ENCODE measurements at places on chromosomes 2 and 18.

- no peak for DNase-seq
Observed at GRCh38 chr2:63344575-63345284, 243.5 kb downstream of the WDPCP start.

DNA sequence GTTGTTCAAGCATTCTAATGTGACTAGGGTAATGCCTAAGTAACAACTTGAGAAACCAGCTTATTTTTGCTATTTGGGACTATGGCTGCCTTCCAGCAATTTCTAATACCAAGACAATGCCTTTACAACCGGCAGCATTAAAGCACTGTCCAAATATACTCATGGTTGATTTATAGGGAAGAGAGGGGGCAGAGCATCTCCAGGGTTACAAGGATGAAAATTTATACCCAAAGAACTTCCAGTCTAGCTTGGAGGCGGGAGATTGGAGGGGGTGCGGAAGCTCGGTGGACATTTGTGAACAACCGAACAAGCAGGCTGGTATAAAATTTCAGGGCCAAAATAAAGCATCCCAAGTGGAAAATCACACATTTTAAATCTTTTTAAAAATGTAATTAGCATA, 294.9 kb upstream of the STON1 start:
- DNase-seq: no peak

DNA sequence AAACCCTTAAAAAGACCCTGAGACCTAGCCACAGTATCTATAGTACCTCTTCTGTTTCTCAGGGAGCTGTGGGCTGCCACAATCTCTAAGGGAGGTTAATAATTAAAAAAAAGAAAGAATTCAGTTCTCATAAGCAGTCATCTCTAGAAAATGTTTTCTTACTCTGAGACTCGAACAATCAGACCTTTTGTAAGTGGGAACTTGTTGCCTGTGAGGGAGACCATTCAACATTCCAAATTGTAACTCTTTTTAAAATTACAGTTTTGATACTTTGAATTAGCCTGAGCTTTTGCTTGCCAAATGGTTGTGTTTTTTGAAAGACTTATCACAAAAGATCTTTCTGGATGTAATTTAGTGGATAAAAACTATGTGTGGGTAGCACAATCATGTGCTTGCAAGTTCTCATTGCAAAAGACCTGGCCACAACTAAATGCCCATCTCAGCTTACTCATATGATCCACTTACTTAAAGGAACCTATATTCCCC, 33.3 kb downstream of the IL1R2 start:
- DNase-seq: no peak

GRCh38 chr2:221166292-221166691, 405.8 kb downstream of the EPHA4 start:
- DNase-seq: no peak

DNA sequence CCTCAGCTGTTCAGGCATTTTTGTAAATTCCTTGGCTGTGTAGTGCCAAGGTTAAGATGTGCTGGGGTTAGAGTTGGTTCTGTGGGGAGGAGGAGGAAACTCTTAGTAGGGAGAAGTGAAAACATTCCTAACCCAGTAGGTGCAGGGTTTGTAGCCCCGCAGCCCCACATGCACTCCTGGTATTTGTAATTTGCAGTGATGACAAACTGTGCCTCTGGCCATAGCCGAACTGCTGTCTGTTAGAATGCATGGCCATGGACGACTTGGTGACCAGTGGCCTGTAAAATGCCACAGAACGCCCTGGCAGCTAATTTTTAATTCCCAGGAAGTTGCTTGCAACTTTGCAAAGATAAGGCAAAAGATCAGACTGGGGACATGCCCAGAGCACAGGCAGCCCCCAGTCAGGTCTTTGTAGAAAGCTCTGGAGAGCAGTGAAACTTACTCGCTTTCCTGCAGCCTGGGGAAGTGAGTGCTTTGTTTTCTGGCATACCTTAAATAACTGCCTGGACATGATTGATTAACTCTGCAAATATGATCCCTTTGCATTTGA, 38.4 kb downstream of the LYPD6B start:
- DNase-seq: no peak

- no peak for DNase-seq
Observed at GRCh38 chr2:159163930-159164329, 122.6 kb downstream of the WDSUB1 start.

GRCh38 chr2:36411962-36412444, 56.4 kb downstream of the CRIM1 start:
- DNase-seq: no peak

GRCh38 chr18:3170441-3171161, 49.2 kb downstream of the MYOM1 start:
- no peak for DNase-seq

DNA sequence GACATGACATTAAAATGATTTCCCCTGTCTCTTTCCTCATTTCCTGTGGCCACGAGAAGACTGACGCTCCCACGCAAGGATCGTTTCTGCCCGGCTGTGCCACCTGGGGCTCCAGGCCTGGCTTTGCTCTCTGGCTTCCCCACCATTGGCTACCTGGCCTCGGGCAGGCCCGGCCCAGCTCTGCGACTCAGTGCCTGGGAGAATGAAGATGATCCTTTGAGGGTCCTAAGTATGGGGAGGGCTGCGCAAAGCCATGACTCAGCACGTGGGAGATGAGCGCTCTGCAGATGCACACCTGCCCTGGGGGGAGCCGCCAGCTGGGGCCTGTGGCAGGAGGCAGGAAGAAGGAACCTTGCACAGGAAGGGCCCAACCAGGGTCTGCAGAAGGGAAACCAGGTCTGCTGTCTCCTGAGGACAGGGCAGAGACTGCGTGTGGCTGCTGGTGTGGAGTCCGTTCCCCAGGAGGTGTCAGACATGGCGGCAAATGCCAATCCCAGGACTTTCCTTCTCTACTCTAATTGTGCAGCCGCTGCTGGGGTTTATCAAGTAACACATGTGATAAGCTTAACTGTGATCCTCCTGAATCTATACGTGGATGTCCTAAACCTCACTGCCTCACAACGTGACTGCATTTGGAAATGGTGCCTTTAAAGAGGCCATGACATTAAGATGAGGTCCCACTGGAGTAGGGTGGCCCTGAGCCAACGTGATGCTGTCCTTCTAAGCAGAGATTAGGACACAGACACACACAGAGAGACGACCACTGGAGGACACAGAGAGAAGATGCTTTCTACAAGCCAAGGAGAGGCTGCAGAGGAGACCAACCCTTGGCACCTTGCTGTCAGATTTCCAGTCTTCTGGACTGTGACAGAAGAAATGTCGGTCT, 32.9 kb downstream of the MBP start:
- DNase-seq: no peak

- no peak for DNase-seq
Observed at GRCh38 chr18:7164323-7165004, 46.9 kb upstream of the LAMA1 start.

- no peak for DNase-seq
Observed at GRCh38 chr2:64085936-64086335, 58.3 kb downstream of the PELI1 start.

DNA sequence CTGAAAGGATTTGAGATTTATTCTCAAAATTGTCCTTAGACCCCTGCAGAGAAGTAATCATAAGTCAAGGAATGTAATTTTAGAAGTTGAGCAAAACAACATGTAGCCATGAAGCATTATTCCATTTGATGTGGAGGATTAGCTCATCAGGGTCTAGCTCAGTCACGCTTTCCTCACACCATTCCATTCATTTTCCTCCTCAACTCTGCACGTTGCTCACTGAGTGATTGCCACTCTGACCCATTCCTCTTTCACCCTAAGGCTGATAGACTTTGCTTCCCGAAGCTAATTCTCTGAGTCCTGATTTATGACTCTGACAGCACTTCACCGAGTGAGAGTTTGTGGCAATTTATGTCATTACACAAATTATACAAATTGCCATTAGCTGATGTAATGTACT, 820.6 kb upstream of the PIK3C3 start:
- DNase-seq: no peak

DNA sequence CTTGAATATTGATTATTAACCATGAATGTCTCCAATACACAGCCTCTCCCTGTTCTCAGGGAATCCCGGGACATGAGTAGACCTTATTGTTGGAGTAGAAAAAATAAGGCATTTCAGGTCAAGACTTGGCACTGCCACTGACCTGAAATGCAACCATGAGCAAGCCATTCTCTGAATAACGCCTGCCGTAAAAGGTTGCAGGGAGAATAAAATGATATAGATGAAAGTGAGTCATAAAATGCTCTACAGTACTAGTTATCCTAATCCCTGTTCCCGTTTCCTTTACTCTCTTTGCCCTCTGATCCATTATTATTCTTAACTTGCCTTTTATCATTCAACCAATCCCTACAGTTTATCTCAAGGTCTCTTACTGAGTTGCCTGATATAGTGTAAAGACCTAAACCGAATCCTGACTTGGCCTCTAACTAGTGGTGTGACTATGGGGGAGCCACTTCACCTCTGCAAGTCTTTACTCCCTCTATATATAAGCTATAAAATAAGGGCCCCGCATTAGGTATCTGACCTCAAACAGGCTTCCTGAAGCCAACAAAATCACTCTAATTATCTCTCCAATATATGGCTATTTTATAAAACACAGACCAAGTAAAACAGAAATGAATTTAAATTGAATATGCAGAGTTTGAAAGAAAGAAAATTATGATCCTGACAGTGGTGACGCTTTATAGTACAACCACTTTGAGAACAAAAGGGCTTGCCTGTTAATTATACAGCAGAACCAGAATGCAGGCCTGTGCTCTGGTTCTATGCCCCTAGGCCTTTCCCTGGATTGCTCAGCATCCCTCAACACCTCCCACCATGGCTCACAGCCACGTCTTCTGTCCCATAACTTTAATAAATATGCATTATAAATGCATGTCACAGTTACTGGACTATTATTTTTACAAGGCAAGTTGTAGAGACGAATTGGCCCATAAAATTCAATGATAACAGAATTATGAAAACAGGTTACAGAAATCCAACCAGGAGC, 183.1 kb downstream of the STK39 start:
- DNase-seq: no peak

GRCh38 chr2:144430722-144431391, 89.1 kb downstream of the ZEB2 start:
- DNase-seq: no peak

DNA sequence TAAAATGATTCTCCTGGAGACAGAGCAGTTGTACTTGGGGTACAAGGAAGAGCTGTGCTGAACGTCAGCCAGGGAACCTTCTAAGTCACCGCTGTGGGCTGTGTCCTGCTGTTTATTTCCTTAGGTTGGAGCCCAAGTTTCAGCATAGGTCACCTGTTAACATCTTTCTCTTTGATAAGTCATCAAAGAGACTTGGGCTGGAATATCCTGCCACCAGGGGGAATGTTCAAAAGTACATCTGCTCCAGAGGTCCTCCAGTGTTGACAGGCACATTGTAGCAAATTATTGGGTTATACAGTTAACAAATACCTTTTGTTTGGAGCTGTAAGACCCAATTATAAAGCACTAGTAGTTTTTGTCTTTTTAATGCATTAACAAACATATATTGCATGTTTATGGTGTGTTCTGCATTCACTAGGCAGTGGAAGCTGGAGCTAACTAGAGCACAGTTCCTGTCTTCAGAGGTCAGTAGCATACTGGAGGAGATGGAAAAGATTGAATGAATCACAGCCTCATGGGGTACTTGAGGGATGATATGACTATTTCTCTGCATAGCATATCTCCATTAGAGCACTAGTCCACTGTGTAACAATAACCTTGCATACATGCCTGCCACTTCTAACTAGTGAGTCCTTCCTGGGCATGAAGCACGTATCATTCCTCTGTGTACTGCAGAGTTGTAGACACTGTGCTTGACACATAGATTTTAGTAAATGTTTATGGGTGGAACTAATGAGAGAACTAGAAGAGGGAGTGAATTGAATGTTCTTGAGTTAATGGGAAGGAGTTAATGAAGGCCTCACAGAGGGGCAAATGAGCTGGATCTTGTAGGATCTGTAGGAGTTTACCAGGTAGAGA, 182.1 kb downstream of the AGAP1 start:
- DNase-seq: no peak

DNA sequence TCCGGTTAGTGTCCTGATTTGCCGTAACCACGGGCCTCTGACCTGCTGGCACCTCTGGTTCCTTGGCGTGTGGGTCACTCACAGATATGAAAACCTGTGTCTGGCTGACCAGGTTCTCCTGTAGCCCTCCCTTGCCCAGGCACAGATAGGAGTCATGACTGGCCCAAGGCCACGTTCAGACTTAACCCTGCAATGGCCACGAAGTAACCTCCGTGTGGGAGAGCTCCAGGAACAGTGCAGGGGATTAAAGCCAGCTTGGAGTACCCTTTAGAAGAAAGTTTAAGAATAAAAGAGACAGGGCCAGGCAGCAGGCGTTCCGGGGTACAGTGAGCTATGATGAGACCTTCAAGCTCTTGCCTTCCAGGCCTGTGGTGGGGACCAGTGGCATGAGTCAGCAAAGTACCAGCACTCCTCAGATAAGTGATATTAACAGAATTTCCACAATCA, 25.5 kb downstream of the CENPO start:
- no peak for DNase-seq

- peak; percentile 74 for DNase-seq
Observed at GRCh38 chr18:13159579-13159978, 59.0 kb upstream of the LDLRAD4 start.

GRCh38 chr2:191321861-191322662, 76.9 kb downstream of the MYO1B start:
- DNase-seq: no peak

DNA sequence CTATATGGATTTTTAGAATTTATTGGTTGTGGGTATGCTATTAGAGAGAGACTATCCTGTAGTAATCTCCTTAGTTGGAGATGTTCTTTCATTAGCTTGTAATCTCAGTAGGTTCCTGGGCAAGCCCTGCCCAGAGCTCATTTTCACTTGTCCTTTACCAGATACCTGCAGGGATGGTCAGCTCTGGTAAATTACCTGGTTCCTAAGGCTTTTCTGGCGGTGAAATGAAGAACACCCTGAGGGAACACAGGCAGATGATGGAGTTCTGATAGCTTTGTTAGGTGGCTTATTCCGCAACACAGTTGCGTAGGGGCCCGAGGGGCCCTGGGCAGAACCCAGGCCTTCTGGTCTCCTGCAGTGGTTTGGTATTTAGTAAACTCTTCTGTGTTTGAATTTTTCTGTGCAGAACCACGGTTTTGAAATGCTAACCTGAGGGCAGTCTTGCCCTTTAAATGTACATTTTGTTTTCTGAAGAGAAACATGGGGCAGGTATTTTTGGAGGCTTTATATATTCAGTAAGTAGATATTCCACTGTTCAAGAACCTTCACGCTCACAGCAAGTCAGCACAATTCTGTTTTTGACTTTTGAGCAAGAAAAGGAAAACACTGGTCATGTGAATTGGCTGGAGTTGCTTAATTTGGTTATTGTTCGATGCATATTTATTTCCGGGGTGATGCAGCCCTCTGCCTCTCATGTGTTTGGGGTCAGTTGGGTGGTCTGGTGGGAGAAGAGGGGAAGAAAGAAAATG, 22.4 kb downstream of the ZNF532 start:
- no peak for DNase-seq

DNA sequence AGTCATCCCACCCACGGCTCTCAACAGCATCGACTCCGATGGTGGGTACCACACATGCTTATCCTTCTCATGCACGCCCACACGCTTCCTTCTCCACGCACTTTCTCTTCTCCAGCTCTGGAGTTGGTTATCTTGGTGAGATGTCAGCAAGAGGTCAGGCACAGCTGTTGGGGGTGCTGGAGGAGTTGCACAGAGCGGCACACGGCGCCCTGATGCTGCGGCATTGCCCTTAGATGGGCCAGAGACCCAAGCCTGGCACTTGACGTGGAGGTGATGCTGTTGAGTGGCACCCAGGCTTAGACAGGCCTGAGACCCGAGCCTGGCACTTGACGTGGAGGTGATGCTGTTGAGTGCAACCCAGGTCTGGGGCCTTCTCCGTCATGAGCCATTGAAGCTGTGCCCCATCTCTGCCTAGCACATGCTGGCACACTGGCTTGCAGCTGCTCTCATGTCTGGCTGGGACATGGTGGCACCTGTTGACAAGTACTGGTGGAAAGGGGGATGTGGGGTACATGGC, 83.2 kb downstream of the DGKD start:
- no peak for DNase-seq
